Camera-type eye (tissue), 1 donor: ENCODE measurements at places on chromosomes 3 and 15. TPM values are rescaled to one million over a fixed set of nuclear protein-coding genes. Genes with fewer than 3 reads are reported as not detected.

RHOV gene
- total RNA-seq = 7.2 TPM

CELSR3 gene
- total RNA-seq = 26.3 TPM

ASB14 gene
- total RNA-seq = 0.33 TPM

USP50 gene
- total RNA-seq = not detected

THSD4 gene
- total RNA-seq = 85.5 TPM

MRPS22 gene
- 65.1 TPM for total RNA-seq

RBP2 gene
- not detected for total RNA-seq

SNTN gene
- not detected for total RNA-seq

CCR8 gene
- not detected for total RNA-seq
